NB4 (cell line): ENCODE measurements at places on chromosomes 4 and X.

DNA sequence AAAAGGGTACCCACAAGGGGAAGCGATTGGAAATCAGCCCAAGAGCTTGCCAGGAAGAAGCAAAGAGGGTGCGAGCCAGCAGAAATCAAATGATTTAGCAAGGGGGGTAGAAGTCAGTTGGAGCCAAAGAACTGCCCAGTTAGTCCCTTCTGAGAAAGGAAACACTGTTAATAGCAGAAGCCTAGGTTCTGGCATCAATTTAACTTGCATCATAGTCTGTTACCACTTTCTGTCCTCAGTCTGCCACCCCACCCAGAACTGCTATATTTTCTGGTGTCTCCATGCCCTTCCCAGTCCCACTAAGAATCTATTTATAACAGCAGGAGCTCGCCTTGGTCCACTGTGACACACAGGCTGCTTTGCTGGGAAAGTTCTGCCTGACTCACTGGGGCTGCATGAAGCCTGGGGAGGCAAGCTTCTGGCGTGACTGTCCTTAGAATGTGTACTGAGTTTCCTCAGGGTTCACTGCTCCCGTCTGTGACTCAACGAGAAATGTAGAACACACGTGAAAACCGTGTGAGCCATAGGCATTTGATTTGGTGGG, 157.8 kb upstream of the TTC29 start:
- DNase-seq: no peak

GRCh38 chr4:45876235-45876890, 247.5 kb downstream of the GABRG1 start:
- DNase-seq: no peak

DNA sequence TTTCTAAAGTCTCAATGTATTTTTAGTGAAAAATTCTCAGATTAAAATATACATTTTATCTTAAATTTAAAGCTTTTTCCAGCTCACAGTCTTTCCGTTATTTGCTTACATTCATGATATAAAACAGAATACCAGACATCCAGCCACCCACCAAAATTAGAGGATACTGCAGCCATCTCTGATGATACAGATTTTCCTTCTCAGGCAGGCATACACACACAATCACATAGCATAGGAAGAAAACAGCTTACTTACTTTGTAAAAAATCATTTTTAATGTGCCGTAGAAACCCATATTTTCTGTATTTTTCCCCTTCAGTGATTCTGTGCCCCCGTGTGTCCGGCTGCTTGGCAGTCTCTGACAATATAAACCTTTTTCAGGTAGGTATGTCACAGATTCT, 183.7 kb downstream of the FBXW7 start:
- DNase-seq: no peak

DNA sequence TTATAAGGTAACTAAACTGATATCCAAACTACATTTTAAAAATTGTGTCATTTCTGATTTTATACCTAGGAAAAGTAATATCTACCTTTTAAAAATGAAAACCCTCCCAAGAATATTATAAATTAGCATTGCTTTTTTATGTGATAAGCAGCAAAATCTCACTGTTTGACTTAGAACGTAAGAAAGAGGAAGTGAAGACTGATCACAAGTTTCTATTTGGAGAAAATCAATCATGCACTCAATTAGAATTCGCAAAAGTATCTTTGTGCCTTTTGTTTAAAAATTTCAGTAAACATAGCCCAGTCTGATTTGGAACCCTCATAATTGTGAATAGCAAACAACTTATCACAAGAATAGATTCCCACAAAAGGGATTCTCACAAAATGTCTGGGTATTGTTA, 142.7 kb downstream of the TENM3 start:
- no peak for DNase-seq

GRCh38 chr4:103591841-103592240, 127.9 kb downstream of the TACR3 start:
- DNase-seq: no peak

GRCh38 chrX:16730450-16730849, 11.0 kb downstream of the SYAP1 start:
- DNase-seq: no peak

- DNase-seq: no peak
Observed at GRCh38 chrX:42459735-42460134, 318.2 kb downstream of the PPP1R2C start.

GRCh38 chr4:123133397-123134050, 211.1 kb upstream of the NUDT6 start:
- no peak for DNase-seq
